ENCODE measurements at places on chromosomes 6 and 20.

DNA sequence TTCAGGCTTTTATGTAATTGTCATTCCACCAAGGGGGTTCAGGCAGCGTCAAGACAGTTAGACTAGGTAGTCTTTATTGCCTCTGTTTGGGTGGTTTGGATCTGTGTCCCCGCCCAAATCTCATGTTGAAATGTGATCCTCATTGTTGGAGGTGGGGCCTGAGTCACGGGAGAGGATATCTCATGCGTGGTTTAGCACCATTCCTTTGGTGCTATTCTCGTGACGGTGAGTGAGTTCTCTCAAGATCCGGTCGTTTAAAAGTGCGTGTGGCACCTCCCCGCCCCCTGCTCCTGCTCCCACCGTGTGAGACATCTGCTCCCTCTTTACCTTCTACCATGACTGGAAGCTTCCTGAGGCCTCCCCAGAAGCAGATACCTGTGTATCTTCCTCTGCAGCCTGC is 51.3 kb upstream of the FOXC1 start:
- no peak for DNase-seq

GRCh38 chr6:113805811-113806495 is 51.2 kb upstream of the MARCKS start:
- no peak for DNase-seq

DNA sequence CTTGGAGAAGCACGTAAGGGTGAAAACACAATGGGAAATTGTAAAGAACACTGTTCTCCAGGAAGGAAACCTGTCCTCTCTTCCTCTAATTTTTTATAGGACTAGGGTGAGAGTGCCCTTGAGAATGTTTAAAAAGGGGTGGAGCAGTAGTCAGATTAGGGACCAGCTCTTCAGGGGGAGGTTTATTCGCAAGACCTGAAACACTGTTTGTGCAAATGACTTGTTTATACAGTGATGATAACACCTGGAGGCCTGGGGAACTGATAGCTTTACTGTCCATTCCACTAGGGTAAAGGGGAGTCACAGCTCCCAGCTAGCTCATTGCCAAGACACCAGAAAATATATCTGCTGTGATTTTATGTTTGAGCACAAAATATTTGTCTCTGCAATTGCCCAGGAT is 8.1 kb upstream of the FUT9 start:
- DNase-seq: no peak

GRCh38 chr20:23341073-23341472 is 9.5 kb upstream of the NXT1 start:
- DNase-seq: no peak

- peak; percentile 24 for DNase-seq
Measured at GRCh38 chr20:63082308-63082938, 75.7 kb upstream of the BHLHE23 start.

- no peak for DNase-seq
Measured at GRCh38 chr6:72987301-72987700, 238.0 kb downstream of the KHDC1L start.

DNA sequence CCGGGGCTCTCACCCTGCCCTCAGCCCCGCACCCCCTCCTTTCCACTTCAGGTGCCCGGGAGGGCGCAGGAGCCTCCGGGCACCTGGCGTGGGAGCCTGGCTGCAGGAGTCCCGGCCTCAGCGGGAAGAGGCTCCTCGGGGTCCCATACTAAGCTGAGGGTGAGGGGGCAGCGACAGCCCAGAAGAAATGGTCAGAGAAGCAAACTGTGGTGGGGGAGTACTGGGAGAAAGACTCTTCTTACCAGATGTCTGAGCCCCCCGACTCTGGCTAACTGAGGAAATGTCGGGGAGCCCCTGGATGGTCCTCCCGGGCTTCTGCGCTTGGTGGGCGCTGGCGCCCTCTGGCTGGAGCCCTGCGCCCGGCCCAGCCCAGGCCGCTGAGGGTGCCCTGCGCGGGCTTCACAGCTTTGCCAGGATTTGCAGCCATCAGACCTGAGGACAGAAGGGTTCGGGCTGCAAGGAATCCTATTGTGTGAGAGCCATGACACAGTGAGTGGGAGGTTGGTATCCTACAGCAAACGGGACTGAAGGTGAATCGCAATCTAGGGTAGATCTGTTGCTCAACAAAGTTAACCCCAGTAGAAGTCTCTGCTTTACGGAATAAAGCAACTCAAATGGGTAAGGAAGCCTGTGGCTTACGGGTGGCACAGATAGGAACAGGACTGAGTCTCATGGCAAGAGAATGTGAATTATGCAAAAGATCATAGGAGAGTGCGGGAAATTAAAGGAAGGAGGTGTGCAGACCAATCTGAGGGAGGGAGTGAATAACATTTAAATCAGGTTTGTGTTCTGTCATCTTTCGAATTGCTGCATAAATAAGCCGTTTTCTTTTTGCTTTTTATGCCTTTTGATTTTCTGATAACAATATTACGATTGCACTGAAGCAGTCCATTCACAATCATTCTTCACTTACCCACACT is 639 bp upstream of the RCAN2 start:
- no peak for DNase-seq
